ENCODE measurements at places on chromosomes 12 and 14.

- DNase-seq = no peak
Measured at GRCh38 chr12:95085612-95086011, 12.2 kb upstream of the NR2C1 start.

- no peak for DNase-seq
Measured at GRCh38 chr12:50248883-50249282, 34.4 kb downstream of the LIMA1 start.

DNA sequence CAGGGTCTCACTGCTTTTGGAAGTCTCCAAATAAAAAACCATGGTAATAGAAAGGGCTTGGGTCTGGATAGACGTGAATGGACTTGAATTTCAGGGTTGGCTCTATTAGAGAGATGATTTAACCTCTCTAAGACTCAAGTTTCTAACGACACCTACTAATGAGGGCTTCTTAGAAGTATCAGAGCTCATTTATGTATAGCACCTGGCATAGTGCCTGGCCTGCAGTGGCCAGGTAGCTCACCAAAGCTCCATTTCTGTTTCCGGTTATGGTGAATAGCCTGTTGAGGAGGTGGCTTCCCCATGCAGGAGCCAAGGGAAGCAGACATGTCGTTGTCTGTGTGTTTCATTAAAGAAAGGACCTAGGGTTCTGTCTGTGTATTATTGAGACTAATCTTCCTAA is 108.6 kb downstream of the ETV6 start:
- no peak for DNase-seq

- DNase-seq = no peak
Measured at GRCh38 chr12:10154145-10154496, 17.8 kb downstream of the OLR1 start.

DNA sequence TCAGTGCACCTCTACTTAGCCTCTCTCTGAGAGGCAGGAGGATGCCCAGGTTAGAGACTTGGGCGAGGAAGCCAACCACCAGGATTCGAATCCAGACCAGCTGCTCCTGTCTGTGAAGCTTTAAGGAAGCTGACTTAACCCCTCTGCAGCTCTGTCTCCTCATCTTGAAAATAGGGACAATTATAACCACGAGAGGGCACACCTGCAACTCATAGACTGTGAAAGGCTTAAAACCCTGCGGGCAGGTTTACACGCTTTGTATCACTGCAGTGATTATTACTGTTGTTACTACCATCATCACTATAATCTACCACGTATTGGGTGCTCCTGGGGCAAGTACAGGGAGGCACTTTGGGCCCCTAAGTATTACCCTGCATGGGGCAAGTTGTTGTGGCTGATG is 379.8 kb downstream of the VRK1 start:
- no peak for DNase-seq

DNA sequence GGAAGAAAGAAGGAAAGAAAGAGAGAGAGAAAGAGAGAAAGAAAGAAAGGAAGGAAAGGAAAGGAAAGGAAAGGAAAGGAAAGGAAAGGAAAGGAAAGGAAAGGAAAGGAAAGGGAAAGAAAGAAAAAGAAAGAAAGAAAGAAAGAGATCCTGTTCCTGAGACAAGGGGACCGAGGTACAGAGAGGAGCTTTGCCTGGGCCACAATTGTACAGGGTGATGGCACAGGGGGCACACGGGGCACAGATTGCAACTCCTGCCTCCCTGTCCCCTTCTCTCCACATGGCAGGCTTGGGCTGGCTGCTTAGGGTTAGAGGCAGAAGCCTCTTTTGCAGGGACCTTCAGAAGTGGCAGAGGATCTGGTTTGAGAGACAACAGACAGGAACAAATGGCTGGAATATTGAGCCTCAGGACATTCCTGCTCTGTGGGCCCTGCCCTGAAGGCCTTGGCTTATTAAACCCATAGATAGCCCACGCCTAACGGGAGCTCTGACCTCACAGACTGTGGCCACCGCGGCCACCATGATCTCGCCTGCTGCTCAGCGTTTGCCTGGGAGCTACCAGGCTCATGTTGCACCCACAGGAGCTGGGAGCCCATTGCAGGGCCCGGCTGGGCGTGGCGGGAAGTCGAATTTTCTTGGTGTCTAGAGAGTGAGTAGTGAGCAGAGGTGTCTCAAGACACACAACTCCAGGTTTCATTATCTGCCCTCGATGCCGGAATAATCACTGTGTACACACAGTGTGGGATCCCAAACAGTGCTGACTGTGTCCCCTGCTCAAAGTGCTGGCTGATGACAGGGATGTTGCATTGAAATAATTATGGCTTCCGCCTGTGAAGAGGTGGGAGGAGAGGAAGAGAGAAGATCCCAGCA is 147.9 kb upstream of the NCOR2 start:
- no peak for DNase-seq

- DNase-seq = no peak
Measured at GRCh38 chr14:86619726-86620125, 1089.8 kb downstream of the FLRT2 start.

DNA sequence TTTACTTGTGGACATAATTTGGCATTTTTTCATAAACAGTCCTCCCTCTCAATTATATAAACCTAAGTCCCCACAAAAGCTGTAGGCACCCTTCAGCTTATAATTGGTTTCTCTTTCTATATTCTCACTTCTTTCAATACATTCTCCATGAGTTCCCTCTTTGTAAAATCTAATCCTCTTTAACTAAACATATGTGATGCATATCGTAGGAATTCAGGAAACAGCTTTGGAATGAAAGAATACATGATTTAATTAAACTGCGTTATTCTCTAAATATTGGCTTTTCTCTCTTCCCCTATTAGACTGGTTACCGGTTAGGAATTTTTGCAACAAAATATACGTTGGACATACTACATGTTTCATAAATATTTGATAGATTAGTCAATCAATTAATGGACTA is 1122.6 kb downstream of the FLRT2 start:
- no peak for DNase-seq

DNA sequence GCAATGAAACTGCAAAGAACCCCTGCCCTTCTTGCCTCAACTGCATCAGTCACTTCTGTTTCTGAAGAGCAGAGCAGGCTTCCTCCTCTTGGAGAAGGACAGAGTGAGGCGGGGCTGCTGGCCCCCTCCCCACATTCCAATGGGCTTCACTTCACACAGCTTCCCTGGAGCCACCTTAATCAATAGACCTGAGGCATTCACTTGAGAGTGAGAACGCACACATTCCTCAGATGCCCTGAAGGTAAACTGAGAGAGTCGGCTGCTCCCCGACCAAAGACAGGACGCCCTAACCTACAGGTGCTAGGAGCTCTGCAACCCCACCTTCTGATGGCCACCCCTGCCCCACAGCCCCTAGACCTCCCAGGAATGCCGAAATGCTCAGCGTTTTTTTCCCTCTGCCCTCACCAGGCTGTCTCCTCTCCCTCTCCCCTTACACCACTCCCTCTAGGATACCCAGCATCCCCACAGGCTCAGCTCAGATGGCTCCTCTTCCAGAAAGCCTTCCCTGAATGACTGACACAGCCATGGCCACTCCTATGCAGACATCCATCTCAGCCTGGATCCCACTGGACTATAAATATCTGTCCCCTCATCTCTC is 31.1 kb downstream of the SYNE3 start:
- DNase-seq = no peak

GRCh38 chr12:90972226-90972625 is 17.2 kb upstream of the CCER1 start:
- no peak for DNase-seq

GRCh38 chr12:117208811-117209455 is 18.7 kb upstream of the FBXO21 start:
- DNase-seq = no peak

- no peak for DNase-seq
Measured at GRCh38 chr12:46261646-46262045, 7.2 kb downstream of the SLC38A1 start.

GRCh38 chr14:89325299-89325883 is 91.6 kb downstream of the FOXN3 start:
- DNase-seq = no peak

GRCh38 chr12:59403259-59403932 is 192.4 kb upstream of the SLC16A7 start:
- peak; percentile 70 for DNase-seq

GRCh38 chr12:117835156-117835555 is 133.6 kb downstream of the KSR2 start:
- DNase-seq = no peak

- no peak for DNase-seq
Measured at GRCh38 chr12:94761559-94761958, 111.2 kb upstream of the TMCC3 start.

DNA sequence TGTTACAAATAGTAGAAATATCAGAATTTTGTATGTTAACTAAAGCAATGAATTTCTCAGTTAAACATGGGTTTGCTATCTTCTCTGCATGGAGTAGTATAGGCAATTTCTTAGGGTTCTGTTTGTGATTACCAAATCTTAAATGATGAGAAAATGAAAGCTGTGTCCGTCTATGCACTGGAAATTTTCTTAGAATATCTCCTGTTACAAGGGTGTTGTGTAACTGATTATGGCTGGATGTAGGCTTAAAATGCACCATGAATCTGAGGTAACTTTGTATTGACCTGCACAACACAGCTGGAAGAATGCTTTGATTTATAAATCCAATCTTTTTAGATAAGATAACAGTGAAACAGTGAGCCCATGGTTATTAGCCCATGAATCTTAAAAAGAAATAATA is 17.8 kb downstream of the TRIP11 start:
- DNase-seq = no peak

- no peak for DNase-seq
Measured at GRCh38 chr14:103267226-103267910, 66.7 kb upstream of the EIF5 start.

- DNase-seq = peak; percentile 7
Measured at GRCh38 chr12:83186419-83186818, 499.7 kb downstream of the TMTC2 start.

DNA sequence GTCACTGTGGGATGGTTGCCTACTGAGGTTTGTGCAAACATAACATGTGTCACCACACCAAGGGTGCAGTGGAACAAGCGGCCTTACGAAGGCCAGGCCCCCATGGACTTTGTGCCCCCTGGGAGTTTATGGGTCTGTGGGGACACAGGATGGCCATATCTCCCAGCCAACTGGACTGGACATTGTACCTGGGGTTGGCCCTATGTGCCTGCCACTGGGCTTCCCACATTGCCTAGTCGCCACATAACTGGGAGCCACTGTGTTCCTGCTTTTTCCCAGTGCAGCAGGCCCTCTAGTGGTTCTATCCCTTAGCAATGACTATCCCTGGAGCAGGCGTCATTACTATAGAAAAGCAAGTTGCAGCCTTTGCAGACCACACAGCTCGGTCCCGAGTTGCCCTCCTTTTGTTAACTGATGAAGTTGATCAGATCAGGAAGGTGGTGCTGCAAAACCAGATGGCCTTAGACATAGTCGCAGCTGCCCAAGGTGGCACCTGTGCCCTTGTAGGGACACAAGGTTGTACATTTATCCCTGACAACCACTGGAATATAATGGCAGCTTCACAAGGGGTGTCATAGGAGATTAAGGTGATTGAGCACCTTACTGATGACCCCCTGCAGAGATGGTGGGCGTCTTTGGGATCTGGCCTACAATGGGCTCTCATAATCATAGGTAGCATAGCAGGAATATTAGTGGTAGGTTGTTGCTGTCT is 15.2 kb upstream of the RNASE12 start:
- DNase-seq = no peak

DNA sequence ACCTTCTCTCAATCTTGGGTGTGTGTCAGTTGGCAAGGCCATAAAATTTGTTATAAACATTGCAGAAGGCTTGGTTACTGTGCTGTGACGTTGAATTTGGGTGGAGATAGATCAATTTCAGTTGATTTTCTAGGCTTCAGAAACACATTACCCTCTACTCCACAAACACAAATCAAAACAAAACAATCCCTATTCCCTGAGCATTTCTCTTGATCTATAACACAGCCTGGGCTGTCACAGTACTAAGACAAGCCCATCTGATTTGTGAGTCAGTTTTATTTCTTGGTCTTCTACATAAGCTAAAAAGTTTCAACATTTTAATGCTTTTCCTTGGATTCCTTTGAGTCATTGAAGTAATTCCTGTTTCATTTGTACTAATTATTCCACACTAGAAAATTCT is 79.8 kb downstream of the PTPN11 start:
- no peak for DNase-seq

DNA sequence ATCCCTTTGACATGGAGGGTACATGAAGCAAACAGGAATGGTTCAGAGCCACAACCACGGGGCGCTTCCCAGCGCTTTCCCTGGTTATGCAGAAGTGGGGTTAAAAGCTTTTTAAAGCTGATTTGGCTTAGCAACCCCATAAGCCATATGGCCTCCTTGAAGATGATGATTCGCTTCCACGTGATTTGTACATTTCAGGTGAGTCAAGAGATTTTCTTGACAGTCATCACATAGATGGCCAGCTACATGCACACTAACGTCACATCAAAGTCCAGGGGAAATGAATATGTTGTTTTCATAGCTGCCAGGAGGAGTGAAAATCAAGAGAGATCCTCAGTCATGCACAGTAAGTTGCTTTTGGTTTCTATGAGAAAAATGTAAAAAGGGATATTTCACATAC is 309.7 kb downstream of the TMEM132D start:
- no peak for DNase-seq

- DNase-seq = no peak
Measured at GRCh38 chr14:52310541-52310940, 3.6 kb upstream of the PTGER2 start.

- DNase-seq = no peak
Measured at GRCh38 chr12:43676183-43676813, 82.3 kb downstream of the PUS7L start.

GRCh38 chr12:84276215-84276614 is 636.4 kb downstream of the SLC6A15 start:
- no peak for DNase-seq

DNA sequence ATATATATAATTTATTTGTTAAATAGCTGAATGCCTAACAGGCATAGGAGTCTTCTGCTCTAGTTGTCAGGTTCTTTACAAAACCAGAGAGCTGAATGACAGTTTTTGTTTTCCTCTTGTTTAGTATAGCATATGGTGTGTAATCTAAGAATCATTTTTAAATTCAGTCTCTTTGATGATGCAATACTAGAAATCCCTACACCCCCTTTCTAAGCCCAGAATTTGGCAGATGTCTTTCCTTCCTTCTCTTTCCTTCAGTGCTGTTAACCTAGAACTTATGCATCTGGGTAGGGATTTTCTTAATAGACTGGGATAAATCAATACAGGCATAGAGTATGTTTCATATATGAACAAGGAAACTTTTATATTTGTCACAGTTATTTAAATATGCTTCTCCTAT is 198.1 kb downstream of the KCNH5 start:
- no peak for DNase-seq

GRCh38 chr12:95790033-95790916 is at the start of gene NTN4:
Gene NTN4 (minus strand): TSS chr12:95790764. CDS start chr12:95790309, 455 bp downstream.
- peak; percentile 22 for DNase-seq

- no peak for DNase-seq
Measured at GRCh38 chr12:77231501-77231918, 166.1 kb upstream of the E2F7 start.

All from muscle of arm (tissue), 14 donors.